H4 (cell line): ENCODE measurements at places on chromosomes 5 and 9. TPM values are rescaled to one million over a fixed set of nuclear protein-coding genes. Genes with fewer than 3 reads are reported as not detected.

- no peak for DNase-seq
Measured at GRCh38 chr9:105259731-105260612, 15.5 kb downstream of the SLC44A1 start.

- DNase-seq, result no peak
Measured at GRCh38 chr9:99833735-99834134, 12.1 kb downstream of the NR4A3 start.

DNA sequence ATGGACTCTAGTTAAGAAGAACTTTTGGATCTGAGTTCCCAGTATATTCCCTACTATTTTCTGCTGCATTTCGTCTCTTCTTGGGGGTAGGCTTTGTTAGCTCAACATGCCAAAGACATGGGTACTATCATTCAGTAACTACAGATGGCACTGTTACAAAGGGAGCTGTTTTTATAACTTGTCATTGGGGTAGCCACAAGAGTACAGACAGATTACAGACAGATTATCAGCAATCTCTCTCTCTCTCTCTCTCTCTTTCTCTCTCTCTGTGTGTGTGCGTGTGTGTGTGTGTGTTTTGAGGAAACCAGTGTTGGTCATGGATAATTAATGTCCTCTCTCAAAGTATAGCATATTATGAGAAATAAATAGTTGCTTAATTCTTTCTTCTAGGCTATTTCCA lies 116.1 kb downstream of the WDR70 start:
- DNase-seq, result peak; percentile 62

DNA sequence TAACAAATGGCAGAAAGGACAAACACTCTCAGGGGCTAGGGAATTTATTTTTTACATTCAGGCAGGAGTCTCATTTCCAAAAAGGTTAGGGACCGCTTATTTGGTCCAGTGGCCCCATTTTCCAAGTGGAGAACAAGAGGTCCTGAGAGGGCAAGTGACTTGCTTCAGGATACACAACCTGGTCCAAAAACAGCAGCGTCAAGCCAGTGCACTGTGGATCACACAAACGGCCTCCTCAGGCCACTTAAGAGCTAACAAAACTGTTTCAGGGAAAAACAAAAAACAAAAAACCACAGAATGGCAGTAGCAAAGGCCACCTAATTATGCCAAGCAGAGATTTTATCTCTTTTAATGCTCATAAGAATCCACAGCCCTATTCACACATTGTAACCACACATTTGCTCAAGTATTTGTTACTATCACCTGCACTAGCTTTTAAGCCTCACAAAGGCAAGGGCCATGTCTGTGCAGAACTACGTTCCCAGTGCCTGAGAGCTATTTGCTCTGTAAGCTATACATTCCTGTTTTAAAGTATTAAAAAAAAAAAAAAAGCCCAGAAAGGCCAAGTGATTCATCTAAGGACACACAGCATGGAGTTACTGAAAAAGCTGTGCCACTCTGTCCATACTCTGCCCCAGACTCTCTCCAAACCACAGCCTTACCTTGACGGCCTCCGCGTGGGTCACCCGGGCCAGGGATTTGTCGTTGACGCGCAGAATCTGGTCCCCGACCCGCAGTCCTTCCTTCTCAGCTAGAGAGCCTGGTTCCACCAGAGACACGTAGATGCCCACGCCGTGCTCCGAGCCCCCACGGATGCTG lies 1.5 kb downstream of the WHRN start:
- DNase-seq, result no peak

DNA sequence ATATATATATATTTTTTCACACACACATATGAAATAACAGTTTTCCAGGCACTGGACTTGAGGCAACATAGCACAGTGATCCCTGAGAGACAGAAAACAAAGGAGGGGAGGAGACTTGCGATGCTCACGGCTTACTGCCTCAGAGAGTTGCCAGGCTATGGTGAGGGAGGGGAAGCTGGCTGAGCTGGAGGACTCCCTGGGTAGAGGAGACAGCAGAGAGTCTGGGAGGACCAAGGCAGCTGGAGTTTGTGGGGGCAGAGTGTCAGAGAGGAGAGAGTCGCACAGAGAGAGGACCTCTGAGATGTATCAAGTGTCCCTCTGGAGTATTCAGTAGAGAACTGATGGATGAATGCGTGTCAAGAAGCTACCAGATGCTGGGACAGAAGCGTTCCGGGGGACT lies 23.1 kb upstream of the QSOX2 start:
- no peak for DNase-seq

DNA sequence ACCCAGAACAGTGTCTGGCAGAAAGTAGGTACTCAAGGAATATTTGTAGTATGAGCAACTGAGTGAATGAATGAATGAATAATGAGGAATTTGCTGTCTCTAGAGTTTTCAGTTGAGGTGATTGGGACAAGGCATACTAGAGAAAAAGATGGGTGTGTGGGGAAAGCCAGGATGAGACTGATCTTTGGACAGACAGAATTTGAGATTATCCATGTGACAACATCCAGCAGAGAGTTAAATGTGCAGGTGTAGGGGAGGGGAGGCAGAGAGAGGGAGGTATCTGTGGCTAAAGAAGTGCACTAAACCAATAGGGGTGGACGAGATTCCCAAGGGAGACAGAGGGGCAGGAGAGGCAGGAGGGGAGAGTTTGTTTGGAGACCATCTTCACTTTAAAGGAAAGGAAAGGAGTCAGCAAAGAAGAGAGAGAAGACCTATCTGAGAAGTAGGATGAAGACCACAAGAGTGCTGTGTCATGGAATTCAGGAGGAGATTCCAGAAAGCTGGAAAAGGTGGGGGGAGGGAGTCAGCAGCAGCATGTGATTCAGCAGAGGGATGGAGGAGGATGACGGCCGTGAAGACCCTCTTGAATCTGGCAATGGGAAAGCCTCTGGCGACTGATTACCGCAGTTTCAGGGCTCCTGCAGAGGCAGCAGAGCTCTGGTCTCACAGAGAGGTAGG lies 3.2 kb downstream of the CPLX2 start:
- no peak for DNase-seq

GRCh38 chr5:151213803-151214613 lies 9.9 kb downstream of the CCDC69 start:
- DNase-seq, result peak; percentile 81

DNA sequence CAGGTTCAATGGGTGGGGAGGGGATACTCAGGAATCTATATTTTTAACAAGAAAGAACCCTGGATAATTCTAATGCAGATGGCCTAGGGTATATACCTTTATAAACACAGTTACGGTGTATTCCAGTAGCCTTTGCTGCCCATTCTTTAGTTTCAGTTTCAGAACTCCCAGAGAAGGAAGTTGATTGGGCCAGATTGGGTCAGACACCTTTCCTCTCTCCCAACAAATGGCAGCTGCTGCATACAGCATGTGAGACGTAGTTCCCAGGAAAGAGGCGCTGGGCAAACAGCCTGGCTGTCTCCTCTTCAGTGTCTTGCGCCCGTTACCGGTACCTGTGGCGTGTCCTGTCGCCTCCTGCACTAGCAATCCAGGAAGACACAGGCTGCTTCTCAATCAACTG lies 20.4 kb downstream of the ACO1 start:
- no peak for DNase-seq

GRCh38 chr5:56908942-56909293 lies 478 bp upstream of the SETD9 start:
- no peak for DNase-seq

GRCh38 chr5:139796061-139796806 lies 626 bp downstream of the PSD2 start:
- no peak for DNase-seq

GRCh38 chr9:110133608-110134210 lies 74.2 kb downstream of the C9orf152 start:
- DNase-seq, result no peak

GRCh38 chr9:90773617-90774016 lies 28.0 kb upstream of the SYK start:
- DNase-seq, result no peak

DNA sequence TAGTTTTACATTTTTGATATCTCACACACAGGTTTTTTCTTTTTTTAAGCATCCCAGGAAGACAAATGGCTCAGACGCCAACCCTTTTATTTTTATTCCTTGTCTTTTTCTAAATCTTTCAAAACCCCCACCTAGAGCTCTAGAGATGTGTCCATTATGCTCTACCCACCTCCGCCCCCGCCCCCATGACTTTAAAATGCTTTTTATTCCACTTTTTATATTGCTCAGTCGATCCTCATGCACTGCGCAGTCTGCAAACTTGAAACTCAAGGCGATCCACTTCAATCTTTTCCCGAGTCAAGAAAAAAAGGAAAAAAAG lies 411 bp upstream of the MAT2B start:
- DNase-seq, result no peak

DNA sequence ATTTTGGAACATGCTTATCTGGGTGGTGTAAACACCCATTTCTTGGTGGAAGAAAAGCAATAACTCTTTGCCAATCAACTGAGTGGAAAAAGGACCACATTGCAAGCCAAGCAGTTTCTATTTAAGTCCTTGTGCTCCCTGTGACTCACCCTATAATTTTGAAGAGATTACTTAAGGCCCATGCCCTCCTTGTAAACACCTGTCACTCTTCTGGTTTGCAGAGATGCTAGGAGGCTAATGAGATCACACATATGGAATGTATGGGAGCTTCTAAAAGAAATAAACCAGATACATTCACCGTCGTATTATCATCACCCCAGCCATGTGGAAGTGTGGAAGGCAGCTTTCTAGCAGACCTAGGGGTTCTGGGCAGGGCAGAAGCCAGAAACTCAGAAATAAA lies 337.1 kb downstream of the GADD45G start:
- peak; percentile 71 for DNase-seq

DNA sequence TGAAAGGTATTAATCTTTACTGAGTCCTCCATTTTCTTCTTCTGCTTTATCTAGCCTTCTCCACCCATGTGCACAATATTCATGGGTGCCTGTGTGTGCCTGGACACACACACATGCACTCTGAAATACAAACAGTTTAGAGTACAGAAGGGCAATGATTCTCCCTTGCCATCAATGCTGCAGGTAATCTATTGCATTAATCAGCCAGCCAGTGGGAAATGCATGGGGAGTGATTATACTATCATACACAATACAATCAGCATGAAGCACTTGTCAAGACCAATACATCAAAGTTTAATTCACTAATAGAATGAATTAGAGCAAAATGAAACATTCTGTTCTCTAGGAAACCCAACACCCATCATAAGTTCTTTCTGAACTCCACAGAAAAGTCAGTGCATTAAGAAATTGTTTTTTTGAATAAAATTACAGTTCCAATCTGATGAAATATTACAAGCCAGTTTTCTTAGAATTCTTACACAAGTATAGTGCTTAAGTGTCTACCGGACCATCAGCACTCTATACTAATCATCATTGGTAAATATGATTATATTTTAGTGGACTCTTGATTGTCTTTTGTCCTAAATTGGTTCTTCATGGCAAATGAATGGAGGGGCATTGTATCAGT lies 172.2 kb downstream of the ZSWIM6 start:
- no peak for DNase-seq

DNA sequence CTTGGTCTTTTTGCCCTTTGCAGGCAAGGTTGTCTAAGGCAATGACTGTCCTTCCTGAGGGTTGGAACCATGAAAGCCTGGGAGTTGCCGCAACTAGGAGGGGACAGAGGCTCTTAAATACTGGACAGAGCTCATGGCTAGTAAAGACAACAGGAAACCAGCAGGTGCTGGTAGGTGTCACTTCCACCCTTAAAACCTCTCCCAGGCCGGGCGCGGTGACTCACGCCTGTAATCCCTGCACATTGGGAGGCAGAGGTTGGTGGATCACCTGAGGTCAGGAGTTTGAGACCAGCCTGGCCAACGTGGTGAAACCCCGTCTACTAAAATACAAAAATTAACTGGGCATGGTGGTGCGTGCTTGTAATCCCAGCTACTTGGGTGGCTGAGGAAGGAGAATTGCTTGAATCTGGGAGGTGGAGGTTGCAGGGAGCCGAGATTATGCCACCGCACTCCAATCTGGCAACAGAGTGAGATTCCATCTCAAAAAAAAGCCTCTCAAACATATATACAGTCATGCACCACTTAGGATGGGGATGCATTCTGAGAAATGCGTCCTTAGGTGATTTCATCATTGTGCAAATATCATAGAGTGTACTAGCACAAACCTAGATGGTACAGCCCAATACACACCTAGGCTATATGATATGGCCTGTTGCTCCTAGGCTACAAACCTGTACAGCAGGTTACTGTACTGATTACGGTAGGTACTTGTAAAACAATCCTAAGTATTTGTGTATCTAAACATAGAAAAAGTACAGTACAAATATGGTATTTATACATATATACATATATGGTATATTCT lies 102.7 kb downstream of the HSPA4 start:
- DNase-seq, result no peak

DNA sequence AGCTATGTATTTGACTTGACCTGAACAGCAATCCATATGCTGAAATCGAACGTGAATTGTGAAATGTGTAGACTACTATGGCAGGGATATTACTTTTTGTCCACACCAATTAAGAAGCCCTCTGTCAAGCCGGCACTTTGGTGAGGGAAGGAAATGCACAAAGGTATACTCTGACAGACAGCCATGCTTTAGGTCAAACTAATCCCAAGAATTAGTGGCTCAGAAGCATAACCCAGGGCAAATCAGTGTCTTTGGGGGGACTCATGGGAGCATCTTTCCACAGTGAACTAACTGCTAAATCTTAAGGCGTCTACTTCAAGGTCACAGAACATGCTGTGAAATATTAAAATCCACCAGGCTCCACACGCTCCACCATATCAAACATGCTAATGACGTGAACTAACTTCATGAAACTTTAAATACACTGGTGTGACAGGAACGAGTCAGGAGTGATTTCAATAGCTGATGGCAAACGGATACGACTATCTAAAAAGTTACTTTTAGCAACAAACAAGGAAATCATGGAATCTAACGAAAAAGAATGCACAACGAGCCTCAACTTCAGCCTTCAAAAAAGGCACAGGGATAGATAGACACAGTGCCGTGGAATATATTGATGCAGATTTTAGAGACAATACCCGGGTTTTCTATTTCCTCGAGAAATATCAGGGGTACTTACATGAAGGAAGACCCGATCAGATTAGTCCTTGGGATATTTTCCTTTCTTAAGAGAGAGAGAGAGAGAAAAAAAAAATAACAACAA lies 527 bp downstream of the MEF2C start:
- no peak for DNase-seq

DNA sequence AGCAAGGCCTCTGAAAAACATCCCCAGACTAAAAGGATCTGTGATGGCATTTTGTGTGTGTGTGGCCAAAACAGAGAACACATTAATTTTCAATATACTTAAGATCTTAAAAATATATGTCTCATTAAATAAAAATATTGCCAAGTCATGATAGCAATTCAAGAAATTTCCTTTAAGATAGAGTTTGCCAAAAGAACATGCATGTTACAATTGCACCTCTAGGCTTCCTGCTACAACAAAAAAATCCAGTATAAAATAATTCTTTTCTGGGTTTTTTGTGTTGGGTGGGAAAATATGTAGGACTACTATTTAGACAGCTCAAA lies 5.2 kb downstream of the ANXA1 start:
- no peak for DNase-seq

- DNase-seq, result no peak
Measured at GRCh38 chr9:70574151-70574837, 159.8 kb upstream of the KLF9 start.

GRCh38 chr5:117454716-117455212 lies 880.1 kb upstream of the SEMA6A start:
- peak; percentile 64 for DNase-seq

Gene TMEM174
- not detected in 2 replicates for total RNA-seq

Gene GFPT2
- total RNA-seq, result 16.4 and 18.8 TPM in 2 replicates

Gene ARSI
- total RNA-seq, result 0.23 TPM in 1 of 2 replicates, not detected in the other

Gene CAMLG
- 24.1 and 34.0 TPM in 2 replicates for total RNA-seq

Gene SMC2
- 20.5 and 25.6 TPM in 2 replicates for total RNA-seq

Gene TXN
- total RNA-seq, result 661 and 686 TPM in 2 replicates

Gene PHYHD1
- total RNA-seq, result not detected in 2 replicates

Gene NLN
- 33.0 and 33.6 TPM in 2 replicates for total RNA-seq

Gene PCDHB15
- 0.16 and 2.1 TPM in 2 replicates for total RNA-seq

Gene GLRA1
- not detected in 2 replicates for total RNA-seq

Gene NEUROG1
- total RNA-seq, result not detected in 2 replicates

Gene RETREG1
- total RNA-seq, result 1.5 and 3.1 TPM in 2 replicates
